ENCODE measurements at places on chromosomes 2 and 18. TPM values are rescaled to one million over a fixed set of nuclear protein-coding genes. Genes with fewer than 3 reads are reported as not detected.

- no peak for DNase-seq
- peak overlapping the region; percentile 90 for H3K27ac ChIP-seq
- peak overlapping the region; percentile 82 for H3K4me3 ChIP-seq
- peaks cover 56% of the 10 kb centered on the region for H3K4me1 ChIP-seq
These were observed 1.9 kb downstream of the DNMT3A start for GRCh38 chr2:25339791-25340180.

- no peaks in the 10 kb centered on the region for H3K27me3 ChIP-seq
- no peaks in the 10 kb centered on the region for H3K4me1 ChIP-seq
- H3K36me3 ChIP-seq, result no peaks in the 10 kb centered on the region
- DNase-seq, result peak; percentile 87
- H3K4me3 ChIP-seq, result no peak overlapping the region
These were observed 187.2 kb downstream of the ANKRD30B start for GRCh38 chr18:14935210-14935609.

Gene ANKRD62
- not detected for total RNA-seq

Gene RND3
- total RNA-seq, result 39.6 TPM

GRCh38 chr2:72991980-72992733 lies 74.8 kb downstream of the EMX1 start:
- DNase-seq, result no peak
- no peaks in the 10 kb centered on the region for H3K4me1 ChIP-seq
- no peaks in the 10 kb centered on the region for H3K27me3 ChIP-seq

Gene HRH4
- total RNA-seq, result 0.50 TPM

DNA sequence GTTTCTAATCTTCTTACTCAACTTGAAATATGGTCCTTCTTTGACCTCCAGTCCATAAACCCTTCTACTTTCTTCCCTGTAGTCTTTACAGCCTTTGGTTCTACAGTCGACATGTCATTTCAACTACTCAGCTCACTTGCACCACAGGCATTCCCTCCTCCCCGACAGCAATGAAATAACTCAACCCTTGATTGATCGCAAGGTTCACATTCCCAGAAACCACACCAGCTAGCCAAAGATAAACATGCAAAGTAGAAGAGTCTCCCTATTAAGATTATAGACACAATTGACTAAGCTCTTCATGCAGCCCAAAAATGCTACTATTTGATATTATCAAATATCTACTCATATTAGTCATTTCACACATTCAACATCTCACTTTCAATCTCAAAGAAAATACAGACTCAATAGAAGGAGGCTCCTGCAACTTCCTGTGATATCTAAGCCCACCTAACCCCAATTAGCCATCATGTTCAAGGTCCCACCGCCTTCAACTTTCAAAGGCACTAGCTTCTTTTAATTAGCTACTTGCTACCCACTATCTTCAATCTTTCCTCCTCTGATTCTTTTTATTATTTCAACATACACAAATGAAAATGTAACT lies 50.8 kb downstream of the RTTN start:
- peaks cover 4% of the 10 kb centered on the region for H3K36me3 ChIP-seq
- no peaks in the 10 kb centered on the region for H3K4me1 ChIP-seq
- H3K27me3 ChIP-seq, result no peaks in the 10 kb centered on the region
- no peak overlapping the region for H3K27ac ChIP-seq

DNA sequence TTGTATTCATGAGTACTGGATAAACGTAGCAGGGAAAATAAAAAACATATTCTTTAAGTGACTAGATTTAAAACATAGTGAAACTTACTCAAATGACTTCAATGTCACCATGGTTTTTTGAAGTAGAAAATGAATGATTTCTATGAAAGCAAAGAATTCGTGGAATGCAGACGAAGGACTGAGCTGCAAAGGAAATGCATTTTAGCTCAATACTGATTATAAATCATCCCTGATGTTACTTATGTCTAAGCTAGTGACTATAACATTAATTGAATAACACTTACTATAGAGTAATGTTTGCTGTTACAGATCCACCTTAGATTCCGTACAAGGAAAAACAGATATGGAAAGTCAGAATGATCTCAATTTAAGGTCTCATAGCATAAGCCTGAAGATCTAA lies 1257.7 kb upstream of the CDH2 start:
- DNase-seq, result no peak
- no peaks in the 10 kb centered on the region for H3K36me3 ChIP-seq
- no peaks in the 10 kb centered on the region for H3K4me1 ChIP-seq
- H3K4me3 ChIP-seq, result no peak overlapping the region

DNA sequence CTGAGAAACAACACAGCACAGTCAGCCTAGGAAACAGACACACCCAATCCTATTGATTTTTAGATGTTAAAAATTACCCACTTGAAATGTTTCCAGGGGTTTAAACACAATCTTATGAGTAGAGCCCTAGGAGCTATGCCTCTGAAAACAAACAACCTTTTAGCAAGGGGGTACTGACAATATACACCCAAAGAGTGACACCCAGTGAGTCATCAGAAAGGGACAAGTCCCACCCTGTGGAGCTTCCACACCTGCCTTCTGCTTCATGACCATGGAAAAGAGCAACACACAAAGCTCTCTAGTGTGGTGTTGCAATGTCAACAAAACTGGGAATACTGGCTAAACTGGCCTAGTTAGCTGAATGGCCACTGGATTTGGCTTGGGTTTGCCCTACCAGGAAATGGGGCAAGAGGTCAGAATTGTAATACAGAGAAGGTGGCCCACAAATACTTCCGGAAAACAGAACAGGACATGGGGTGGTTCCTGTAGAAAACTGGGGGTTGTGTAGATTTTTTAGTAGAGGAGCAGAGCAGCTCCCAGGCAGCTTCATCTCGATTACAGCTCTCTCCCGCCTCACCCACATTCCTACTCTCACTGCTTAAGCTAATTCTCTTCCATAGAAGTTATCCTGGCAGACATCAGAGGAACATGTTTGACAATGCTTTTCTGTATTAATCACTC lies 98.2 kb downstream of the GAREM1 start:
- no peak overlapping the region for H3K4me3 ChIP-seq
- no peak overlapping the region for H3K27ac ChIP-seq
- no peak for DNase-seq
- peaks cover 18% of the 10 kb centered on the region for H3K4me1 ChIP-seq

- no peaks in the 10 kb centered on the region for H3K27me3 ChIP-seq
- DNase-seq, result no peak
- no peak overlapping the region for H3K27ac ChIP-seq
- H3K4me3 ChIP-seq, result no peak overlapping the region
- H3K36me3 ChIP-seq, result no peaks in the 10 kb centered on the region
These were observed 353.7 kb downstream of the ARL6IP6 start for GRCh38 chr2:153072077-153072476.

Gene CCDC68
- total RNA-seq, result 4.1 TPM

Gene C2orf72
- 0.06 TPM for total RNA-seq

DNA sequence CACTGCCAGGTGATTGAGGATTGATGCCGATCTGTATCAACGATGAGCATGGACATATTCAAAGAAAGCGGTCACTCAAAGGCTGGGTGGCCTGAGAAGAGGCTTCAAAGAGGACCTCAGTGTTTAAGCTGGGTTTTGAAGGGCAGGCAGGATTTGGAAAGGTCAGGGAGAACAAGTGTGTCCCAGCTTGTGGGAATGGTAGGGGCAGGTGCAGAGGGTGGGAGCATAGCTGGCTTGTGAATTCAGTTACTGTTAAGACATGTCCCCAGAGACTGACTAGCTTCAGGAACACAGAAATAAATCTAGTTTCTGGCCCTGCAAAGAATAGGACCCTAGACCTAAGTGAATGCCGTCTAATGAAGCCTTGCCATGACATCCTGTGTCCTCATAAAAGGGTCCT lies 363.4 kb downstream of the CLIP4 start:
- no peaks in the 10 kb centered on the region for H3K36me3 ChIP-seq
- no peak overlapping the region for H3K27ac ChIP-seq
- no peaks in the 10 kb centered on the region for H3K27me3 ChIP-seq
- no peak overlapping the region for H3K4me3 ChIP-seq

DNA sequence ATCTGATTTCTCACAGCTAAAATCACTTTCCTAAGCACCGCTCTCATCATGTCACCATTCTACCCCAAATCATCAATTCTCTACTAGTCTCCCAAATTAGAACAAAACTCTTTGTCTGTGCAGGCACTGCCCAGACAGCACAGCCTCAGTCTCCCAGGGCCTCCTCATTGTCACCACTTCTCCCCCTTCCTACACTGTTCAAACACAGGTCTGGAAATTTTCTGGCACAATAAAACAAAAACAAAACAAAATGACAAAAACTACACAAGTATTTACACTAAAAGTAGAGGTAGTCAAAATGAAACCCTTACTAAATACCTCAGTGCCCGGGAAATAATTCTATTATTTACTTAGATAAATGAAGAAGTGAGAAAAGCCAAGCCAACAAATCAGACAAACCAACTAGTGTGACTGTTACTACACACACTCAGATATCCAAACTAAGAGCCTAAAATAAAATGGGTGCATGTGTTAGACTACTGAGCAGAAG lies 156.2 kb upstream of the DNMT3A start:
- no peaks in the 10 kb centered on the region for H3K27me3 ChIP-seq
- H3K36me3 ChIP-seq, result no peaks in the 10 kb centered on the region
- no peak for DNase-seq
- H3K4me1 ChIP-seq, result no peaks in the 10 kb centered on the region
- no peak overlapping the region for H3K4me3 ChIP-seq
- H3K27ac ChIP-seq, result no peak overlapping the region

- H3K36me3 ChIP-seq, result no peaks in the 10 kb centered on the region
- H3K4me3 ChIP-seq, result no peak overlapping the region
- H3K4me1 ChIP-seq, result no peaks in the 10 kb centered on the region
- peak; percentile 53 for DNase-seq
- H3K27me3 ChIP-seq, result no peaks in the 10 kb centered on the region
These were observed 153.4 kb upstream of the SOX11 start for GRCh38 chr2:5538772-5539171.

Gene TRIM43B
- not detected for total RNA-seq

GRCh38 chr2:11154016-11154922 lies 998 bp upstream of the SLC66A3 start:
- H3K27me3 ChIP-seq, result no peaks in the 10 kb centered on the region
- peak overlapping the region; percentile 93 for H3K27ac ChIP-seq
- peaks cover 33% of the 10 kb centered on the region for H3K4me1 ChIP-seq
- DNase-seq, result no peak
- peak overlapping the region; percentile 63 for H3K4me3 ChIP-seq
- no peaks in the 10 kb centered on the region for H3K36me3 ChIP-seq

Gene C2orf80
- not detected for total RNA-seq

DNA sequence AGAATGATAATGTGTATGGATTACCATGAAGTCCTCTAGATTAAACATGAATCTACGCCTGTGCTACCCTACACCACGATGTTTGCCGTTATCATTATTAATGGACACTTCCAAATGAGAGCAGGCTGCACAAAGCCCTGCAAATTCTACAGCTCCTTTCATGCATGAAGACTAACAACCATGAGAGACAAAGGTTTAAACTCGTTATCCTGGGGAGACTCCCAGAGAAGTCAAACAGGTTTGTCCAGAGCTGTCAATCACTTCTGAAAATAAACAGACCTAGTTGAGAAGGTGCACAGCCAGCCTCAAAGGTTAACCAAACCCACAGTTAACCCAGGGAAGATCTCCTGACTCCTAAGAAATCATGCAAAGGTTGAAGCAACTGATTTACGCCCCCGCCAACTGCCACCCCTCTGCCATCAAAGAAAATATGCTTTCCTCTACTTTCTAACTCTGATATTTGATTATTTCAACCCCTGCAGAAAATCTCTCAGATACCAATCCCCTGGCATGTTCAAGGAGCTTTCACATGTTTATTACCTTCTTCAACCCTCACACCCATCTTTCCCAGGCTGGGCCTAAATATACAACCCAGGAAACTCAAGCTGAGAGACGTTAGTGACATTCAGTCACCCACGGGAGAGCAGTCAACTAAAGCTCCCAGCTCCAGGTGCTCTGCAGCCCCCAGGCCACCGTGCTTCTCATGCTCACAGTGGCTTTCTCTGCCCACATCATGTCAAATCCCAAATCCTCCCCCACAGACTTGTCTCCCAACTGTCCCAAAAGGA lies 35.9 kb downstream of the MYO5B start:
- H3K36me3 ChIP-seq, result no peaks in the 10 kb centered on the region
- DNase-seq, result no peak
- H3K4me1 ChIP-seq, result no peaks in the 10 kb centered on the region
- no peak overlapping the region for H3K27ac ChIP-seq

DNA sequence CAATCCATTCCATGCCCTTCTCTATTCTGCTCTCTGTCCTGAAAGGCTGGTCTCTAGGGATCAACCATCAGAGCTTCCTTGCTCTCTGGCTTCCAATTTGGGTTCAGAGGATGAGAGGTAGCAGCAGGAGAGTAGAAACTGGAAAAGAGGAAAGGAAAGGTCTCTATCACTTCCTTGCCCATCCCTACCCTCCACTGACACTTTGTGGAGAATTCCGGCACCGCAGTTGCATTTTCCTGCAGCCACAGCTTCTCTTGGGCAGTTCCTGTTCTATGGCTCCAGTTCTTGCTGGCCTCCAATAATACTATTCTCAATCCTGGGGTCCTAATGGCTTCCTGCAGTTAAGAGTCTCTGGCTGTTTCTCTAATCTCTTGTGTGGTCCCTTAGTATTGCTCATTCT lies 13.3 kb upstream of the IMPACT start:
- H3K4me1 ChIP-seq, result no peaks in the 10 kb centered on the region
- peaks cover 14% of the 10 kb centered on the region for H3K27me3 ChIP-seq
- H3K36me3 ChIP-seq, result no peaks in the 10 kb centered on the region
- H3K4me3 ChIP-seq, result no peak overlapping the region
- no peak overlapping the region for H3K27ac ChIP-seq
- no peak for DNase-seq

Gene SRD5A2
- total RNA-seq, result not detected

Gene PDE11A
- total RNA-seq, result under 0.01 TPM

DNA sequence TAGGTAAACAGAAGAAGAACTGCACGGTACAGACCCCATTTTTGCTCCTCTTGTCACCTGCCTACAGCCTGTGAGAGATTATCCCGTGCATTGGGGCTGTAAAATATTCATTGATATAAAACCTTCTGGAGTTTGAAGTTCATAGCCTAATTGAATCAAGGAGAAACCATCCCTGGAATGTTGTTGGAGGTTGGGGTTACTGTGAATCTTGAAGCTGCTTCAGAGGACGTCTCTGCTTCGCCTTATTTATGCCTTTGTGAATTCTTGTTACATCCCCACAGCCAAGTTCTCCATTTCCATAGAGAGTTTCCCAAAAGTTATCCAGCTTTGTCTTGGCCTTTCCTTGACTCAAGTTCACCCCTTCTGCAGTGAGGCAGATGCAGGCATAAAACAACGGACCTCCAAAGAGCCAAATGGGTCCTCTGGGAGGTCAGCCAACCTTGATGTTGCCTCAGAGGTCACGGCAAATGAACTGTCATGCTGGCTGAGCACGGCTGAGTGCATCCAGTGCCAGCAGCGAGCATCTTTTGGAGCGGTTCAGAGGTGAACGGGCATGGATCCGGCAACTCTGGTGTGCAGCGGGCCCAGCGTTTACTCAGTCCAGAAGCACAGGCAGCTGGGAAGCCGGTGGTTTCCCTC lies 317.6 kb downstream of the PRKCE start:
- no peaks in the 10 kb centered on the region for H3K27me3 ChIP-seq
- H3K36me3 ChIP-seq, result no peaks in the 10 kb centered on the region
- no peak for DNase-seq
- H3K27ac ChIP-seq, result no peak overlapping the region

GRCh38 chr2:27776097-27776496 lies 4.6 kb downstream of the MRPL33 start:
- H3K4me1 ChIP-seq, result peaks cover 85% of the 10 kb centered on the region
- H3K27me3 ChIP-seq, result no peaks in the 10 kb centered on the region
- peak overlapping the region; percentile 94 for H3K27ac ChIP-seq
- H3K4me3 ChIP-seq, result no peak overlapping the region
- H3K36me3 ChIP-seq, result peaks cover 8% of the 10 kb centered on the region

Gene LIMS3
- total RNA-seq, result 7.0 TPM

Gene CHST9
- total RNA-seq, result 2.4 TPM

Gene HOXD3
- total RNA-seq, result 0.99 TPM

- H3K4me3 ChIP-seq, result no peak overlapping the region
- no peaks in the 10 kb centered on the region for H3K27me3 ChIP-seq
- no peaks in the 10 kb centered on the region for H3K4me1 ChIP-seq
- no peaks in the 10 kb centered on the region for H3K36me3 ChIP-seq
- H3K27ac ChIP-seq, result no peak overlapping the region
These were observed 7.0 kb upstream of the MYCN start for GRCh38 chr2:15933184-15933845.

Measured in esophagus muscularis mucosa (tissue), 4 donors.